SK-N-MC (cell line): ENCODE measurements at places on chromosomes 4 and X.

GRCh38 chr4:42906891-42907759 is 14.6 kb downstream of the GRXCR1 start:
- DNase-seq, result no peak

- DNase-seq, result no peak
Observed at GRCh38 chrX:87045352-87045751, 472.2 kb upstream of the KLHL4 start.

- no peak for DNase-seq
Observed at GRCh38 chr4:155433636-155434360, 57.0 kb upstream of the MAP9 start.

- DNase-seq, result no peak
Observed at GRCh38 chr4:14218641-14219040, 591.1 kb upstream of the BOD1L1 start.

DNA sequence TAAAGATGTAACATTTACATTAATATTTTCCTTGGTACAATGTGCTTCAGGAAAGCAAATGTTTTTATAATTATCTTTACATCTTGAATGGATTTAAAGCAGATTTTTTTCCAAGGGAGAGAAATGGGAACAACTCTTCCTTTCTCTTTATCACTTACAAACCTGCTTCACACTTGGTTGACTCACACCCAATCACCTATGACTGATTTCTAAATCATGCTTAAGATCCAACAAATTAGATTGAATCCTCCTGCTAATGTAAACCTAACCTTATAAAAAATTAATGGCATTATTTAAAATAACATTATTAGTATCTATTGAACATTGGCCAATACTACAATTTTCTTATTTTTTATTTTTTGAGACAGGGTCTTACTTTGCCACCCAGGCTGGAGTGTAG is 127.1 kb downstream of the INPP4B start:
- DNase-seq, result no peak

- DNase-seq, result no peak
Observed at GRCh38 chrX:136643243-136643642, 4.7 kb upstream of the CD40LG start.

GRCh38 chr4:19478791-19479190 is 772.9 kb upstream of the SLIT2 start:
- no peak for DNase-seq

- DNase-seq, result no peak
Observed at GRCh38 chr4:96471956-96472867, 632.3 kb downstream of the PDHA2 start.

- DNase-seq, result no peak
Observed at GRCh38 chr4:38119668-38120385, 159.6 kb downstream of the PTTG2 start.

DNA sequence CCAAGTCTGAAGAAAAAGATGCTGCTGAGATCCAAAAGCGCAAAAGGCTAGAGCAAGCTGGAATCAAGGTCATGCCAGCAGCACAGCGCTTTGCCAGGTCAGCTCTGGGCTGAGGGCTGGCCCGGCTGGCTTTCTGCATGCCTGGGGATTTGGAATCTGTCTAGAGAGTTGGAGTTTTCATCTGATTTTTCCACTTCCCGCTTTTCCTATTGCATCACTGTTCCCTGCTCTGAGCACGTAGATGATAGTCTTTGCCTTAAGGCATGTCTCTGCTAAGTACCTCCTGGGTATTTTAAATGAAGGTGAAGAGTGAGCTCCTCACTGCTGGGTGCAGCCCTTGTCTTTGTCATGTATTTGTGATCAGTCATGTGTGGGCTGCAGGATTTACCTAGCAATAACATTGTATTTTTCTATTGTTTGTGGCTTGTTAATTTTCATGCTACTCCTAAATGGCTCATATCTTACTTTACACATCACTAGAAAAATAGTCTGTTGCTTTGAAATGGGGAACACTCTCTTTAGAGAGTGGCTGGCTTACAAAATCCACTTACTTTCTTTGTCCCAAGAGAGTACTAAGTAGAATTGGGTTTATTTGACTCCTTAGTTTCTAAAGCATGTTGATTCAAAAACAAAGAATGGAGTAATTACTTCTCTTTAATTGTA is 82.8 kb downstream of the LIMCH1 start:
- DNase-seq, result no peak

- no peak for DNase-seq
Observed at GRCh38 chrX:150688911-150689451, 4.2 kb upstream of the MTMR1 start.

DNA sequence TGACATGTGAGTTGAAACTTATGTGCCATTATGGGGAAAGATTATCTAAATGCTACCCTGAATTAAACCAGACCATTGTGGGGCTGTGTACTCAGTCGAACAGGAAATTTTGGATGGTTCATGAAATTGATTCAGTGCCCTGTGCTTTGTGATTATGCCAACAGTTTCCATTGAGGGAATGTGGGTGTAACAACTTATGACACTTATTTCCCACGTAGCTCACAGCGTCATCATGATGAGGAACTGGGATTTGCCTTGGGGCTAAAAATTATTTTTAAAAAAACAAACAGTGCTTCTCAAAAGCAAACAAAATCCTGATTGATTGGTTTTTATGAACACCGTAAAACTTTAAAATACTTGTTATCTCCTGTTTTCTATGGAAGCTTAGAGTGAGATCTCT is 8.3 kb upstream of the CLTRN start:
- no peak for DNase-seq

DNA sequence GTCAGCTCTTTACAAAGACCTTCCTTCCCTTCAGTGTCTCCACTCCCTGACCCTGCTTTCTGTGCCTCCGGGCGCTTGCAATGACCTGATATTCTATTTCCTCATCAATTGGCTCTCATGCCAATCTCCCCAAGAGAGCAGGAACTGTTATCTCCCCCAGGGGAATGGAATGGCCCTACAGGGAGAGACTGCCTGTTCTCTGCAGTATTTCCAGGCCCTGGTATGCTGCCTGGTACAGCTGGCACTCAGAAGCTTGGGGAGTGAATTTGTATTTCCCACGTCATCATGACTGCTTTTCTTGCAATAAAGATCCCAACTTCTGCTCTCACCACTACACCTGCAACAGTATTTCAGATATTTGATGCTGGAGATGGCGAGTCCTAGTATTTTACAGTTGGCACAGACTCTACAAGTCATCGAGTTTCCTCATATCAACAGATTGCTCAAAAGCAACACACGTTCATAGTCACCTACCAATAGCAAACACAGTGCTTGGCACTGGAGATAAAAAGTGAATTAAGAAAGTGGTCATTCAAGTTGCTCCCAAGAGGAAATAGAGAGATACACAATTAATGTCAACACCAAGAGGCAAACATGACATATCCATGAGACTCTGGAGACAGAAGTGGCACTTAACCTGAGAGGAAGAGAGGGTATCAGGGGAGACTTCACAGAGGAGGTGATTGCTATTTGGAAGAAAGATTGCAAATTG is 90.5 kb upstream of the EGFL6 start:
- no peak for DNase-seq
